ENCODE measurements at places on chromosomes 4 and X.

DNA sequence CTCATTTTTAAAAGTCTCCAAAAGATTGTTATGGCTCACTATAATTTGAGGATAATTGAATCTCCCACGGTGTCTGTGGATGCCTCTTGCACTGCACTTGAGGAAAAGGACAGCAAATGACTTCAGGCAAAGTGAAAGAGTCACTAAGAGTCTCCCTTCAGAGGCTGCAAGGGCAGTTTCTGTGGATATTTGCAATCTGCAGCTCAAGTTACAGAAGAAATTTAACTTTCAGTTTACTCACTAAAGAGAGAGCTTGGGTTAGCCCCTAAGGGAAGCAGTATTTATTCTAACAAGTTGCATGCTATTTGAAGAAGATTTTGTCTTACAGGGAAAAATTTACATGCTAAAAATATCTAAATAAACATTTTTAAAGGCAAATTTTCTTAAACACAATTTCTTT lies 912.0 kb upstream of the TENM3 start:
- DNase-seq = no peak

DNA sequence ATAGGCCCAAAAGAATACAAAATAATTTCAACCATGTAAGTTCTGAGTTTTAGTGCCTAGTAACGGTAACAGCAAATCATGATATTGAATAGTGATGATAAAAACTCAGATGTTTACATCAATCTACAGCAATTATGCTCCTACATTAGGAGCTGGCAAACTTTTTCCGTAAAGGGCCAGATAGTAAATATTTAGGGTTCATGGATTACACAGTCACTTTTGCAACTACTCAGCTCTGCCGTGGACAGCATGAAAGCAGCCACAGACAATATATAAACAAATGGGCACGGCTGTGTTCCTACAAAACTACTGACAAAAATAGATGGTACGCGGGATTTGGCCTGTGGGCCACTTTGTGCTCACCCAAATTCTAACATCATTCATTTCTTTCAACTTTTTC lies 167.8 kb upstream of the NAP1L5 start:
- no peak for DNase-seq

- DNase-seq = no peak
These were observed 106.6 kb upstream of the WDR44 start for GRCh38 chrX:118239178-118239870.

- no peak for DNase-seq
These were observed 36.7 kb upstream of the H2AZ1 start for GRCh38 chr4:99986792-99987191.

- no peak for DNase-seq
These were observed 59.9 kb downstream of the ELOVL6 start for GRCh38 chr4:110138551-110138950.

GRCh38 chrX:42531441-42531840 lies 246.5 kb downstream of the PPP1R2C start:
- no peak for DNase-seq

All from AG10803 (cell line).